Activated CD4-positive, alpha-beta T cell treated with anti-CD3 and anti-CD28 coated beads, Interleukin-2, amount 10 ng/mL, durations not matched to agents 24 days and 14 days (primary cell): ENCODE measurements at places on chromosomes 11 and 22. TPM values are rescaled to one million over a fixed set of nuclear protein-coding genes. Genes with fewer than 3 reads are reported as not detected.

The VSTM5 gene
- not detected in 2 replicates for total RNA-seq

- DNase-seq: no peak
Observed at GRCh38 chr11:128714881-128715280, 21.0 kb downstream of the FLI1 start.

- no peak for DNase-seq
Observed at GRCh38 chr11:127061947-127062346, 61.4 kb upstream of the KIRREL3 start.

GRCh38 chr11:117220568-117220967 is 11.3 kb downstream of the PCSK7 start:
- DNase-seq: no peak

GRCh38 chr11:120581313-120581712 is 69.8 kb downstream of the GRIK4 start:
- DNase-seq: no peak

- DNase-seq: no peak
Observed at GRCh38 chr11:102946237-102946636, 9.3 kb downstream of the MMP13 start.

The PHF21B gene
- total RNA-seq: 0.07 TPM in 2 replicates

GRCh38 chr11:13135385-13136271 is 126.5 kb downstream of the RASSF10 start:
- DNase-seq: no peak

The TOMT gene
- total RNA-seq: not detected in 2 replicates

DNA sequence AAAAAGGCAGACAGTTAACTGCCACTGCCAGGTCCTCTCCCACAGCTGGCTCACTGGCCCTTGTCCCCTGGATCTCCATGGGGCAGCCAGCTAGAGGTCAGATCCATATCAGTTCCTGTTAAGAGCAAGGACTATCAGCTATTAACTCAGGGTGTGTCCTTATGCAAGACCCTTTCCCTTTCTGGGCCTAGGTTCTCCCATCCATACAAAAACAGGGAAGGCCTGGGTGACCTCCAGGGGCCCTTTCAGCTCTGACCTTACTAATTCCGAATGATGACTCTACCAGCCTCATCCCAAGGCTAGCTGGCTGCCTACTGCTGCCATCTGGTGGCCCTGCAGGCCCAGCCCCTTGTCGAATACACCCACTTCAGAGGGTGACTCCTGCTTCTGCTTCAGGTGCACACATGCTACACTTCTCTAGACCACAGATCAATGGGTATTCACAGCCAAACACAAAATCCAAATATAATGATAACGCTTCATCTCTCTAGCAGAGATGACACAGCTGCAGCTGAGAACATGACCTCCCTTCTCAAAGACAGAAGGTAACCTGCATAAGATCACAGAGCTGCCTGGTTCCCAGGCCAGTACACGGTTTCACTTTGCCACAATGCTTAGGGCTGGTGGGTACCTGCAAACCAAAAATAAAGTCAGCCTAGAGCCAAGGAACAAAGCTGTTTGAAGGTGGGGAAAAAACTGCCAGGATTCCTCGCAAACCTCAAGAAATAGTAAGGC is 34.1 kb downstream of the SERGEF start:
- peak; percentile 71 for DNase-seq

DNA sequence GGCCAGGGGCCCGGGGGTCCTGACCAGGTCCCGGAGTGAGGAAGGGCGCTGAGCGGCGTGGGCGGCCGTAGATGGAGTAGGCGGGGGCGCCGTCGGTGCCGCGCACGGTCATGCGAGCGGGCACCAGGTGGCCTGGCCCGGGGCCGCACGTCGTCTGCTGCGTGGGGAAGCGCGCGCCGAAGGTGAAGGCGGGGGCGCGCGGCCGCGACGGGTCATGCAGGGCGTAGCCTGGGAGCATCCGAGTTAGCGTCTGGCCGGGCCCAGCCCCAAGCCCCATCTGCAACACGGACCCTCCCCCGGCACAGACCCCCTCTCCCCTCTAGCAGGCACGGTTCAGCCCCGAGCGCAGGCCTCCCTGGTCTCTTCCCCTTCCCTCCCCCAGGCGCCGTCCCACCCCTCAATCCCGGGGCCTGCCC is 1.7 kb upstream of the TYMP start:
- DNase-seq: peak; percentile 94

GRCh38 chr22:28783786-28784671 is 11.5 kb downstream of the CCDC117 start:
- no peak for DNase-seq

The MYO18B gene
- 0.40 and 0.49 TPM in 2 replicates for total RNA-seq

GRCh38 chr11:76610371-76610770 is 60.2 kb downstream of the LRRC32 start:
- DNase-seq: no peak

GRCh38 chr11:130886704-130887103 is 29.6 kb downstream of the SNX19 start:
- no peak for DNase-seq

The C11orf52 gene
- total RNA-seq: not detected in 2 replicates
